ENCODE measurements at places on chromosomes 6 and 20.
A peak's percentile ranks its signal among the peaks of the same experiment; 100 is the strongest.

- no peak for DNase-seq
Observed at GRCh38 chr6:163468738-163469137, 54.2 kb downstream of the QKI start.

GRCh38 chr6:136599329-136600011 lies 49.2 kb upstream of the MAP7 start:
- DNase-seq: no peak

- DNase-seq: no peak
Observed at GRCh38 chr6:166617359-166617758, 9.7 kb downstream of the RPS6KA2 start.

DNA sequence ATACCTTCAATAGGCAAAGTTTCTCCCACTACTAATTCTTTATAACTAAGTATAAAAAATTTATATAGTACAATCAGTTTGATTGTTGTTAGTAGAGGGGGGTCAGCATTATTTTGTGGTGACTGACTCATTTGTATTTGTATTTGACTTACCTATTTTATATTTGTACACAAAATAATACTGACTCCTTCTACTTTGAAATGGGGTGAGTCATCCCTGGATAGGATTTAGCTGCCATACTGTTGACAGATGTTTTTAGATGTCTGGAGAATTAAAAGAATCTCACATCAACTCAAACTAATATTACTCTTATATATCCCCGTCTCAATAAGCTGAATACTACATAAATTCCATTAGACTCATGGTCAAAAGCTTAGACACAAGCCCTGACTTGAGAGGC lies 114.9 kb downstream of the FRK start:
- DNase-seq: no peak

DNA sequence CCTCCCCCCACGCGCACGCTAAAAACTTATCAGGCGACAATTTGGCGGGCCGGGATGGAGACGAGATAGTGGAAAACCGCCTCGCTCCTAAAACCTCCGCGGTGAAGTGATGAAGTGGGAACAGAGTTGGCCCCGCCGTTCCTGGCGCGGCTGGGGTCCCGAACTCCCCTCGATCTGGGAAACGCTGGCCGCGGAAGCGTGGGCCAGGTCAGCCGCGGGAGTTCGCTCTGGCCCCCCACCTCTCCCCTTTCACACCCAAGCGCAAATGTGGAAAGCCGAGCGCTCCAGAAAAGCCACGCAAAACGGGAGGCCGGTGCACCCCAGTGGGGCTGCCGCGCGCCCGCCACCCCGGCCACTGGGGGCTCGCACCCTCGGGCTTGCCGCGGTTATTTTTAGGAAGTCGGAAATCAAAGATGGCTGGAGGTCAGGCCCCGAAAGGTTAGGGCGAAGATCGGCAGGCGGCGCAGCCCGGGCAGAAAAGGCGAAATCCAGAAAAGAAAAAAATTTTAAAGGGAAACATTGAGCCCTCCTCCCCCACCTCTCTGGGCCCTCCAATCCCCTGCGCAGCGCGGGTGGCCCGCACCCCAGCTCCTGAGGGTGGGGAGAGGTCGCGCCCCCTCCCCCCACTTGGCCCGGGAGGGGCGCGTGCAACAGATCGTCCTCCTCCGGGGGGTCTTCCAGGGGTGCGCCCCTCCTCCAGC lies 1.0 kb downstream of the SALL4 start:
- peak; percentile 15 for DNase-seq

GRCh38 chr6:41429506-41430504 lies 94.4 kb downstream of the NCR2 start:
- no peak for DNase-seq

GRCh38 chr20:5513975-5514516 lies 197.3 kb upstream of the PROKR2 start:
- peak; percentile 35 for DNase-seq

DNA sequence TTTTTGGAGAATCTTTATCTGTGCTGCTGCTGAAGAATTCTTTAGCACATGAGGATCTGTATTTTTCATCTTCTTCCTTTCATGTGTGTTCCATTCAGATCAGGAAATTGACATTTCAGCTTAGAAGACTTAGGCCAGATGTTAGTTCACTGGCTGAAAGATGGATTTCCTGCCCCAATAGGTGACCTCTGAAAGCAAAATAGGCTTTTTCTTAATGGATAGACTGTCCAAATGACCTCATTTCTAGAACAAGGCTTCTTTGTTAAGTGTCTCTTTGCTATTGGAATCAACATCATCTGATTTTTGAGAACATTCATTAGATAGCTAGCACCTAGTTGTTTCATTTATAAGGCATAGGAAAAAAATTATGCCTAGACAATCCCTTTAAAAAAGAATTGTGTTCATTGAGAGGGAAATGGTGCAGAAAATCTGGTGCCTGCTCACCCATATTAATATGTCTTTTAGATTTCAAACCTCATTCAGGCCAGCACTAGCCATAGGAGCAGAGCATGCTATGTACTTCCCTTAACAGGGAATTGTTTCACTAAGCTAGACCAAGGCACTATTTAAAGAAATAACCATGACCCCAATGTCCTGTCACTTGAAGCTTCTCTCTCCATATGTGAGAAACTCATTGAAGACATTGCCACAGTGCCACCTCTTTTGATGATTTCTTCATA lies 13.6 kb upstream of the SASH1 start:
- no peak for DNase-seq

GRCh38 chr6:157137501-157137900 lies 185.8 kb downstream of the TMEM242 start:
- DNase-seq: no peak

- no peak for DNase-seq
Observed at GRCh38 chr6:40588480-40588879, 1.3 kb upstream of the LRFN2 start.

Data from fibroblast of skin of back (primary cell).